ENCODE measurements at places on chromosomes 1 and 21.
A peak's percentile ranks its signal among the peaks of the same experiment; 100 is the strongest.

- DNase-seq = no peak
Observed at GRCh38 chr1:36284517-36284916, 21.7 kb upstream of the SH3D21 start.

DNA sequence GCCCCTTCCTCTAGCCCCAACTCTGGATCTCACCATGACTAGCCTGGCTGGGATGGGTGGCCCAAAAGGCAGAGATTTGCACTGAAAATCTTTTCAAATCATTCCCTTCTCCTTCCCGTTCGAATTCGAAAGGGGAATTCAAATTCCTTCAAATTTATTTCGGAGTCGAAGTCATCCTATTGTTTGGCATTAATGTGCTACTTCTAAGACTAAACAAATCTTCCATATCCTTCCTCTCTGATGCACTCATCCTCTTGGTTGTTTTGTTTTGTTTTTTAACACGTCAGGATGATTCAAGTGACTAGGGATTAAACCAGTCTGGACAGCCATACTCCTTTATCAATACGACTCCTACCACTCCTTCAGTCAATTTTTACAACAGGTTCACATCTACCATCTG lies 95.5 kb upstream of the SGIP1 start:
- no peak for DNase-seq

GRCh38 chr1:1440262-1441001 lies 4.9 kb downstream of the VWA1 start:
- no peak for DNase-seq

DNA sequence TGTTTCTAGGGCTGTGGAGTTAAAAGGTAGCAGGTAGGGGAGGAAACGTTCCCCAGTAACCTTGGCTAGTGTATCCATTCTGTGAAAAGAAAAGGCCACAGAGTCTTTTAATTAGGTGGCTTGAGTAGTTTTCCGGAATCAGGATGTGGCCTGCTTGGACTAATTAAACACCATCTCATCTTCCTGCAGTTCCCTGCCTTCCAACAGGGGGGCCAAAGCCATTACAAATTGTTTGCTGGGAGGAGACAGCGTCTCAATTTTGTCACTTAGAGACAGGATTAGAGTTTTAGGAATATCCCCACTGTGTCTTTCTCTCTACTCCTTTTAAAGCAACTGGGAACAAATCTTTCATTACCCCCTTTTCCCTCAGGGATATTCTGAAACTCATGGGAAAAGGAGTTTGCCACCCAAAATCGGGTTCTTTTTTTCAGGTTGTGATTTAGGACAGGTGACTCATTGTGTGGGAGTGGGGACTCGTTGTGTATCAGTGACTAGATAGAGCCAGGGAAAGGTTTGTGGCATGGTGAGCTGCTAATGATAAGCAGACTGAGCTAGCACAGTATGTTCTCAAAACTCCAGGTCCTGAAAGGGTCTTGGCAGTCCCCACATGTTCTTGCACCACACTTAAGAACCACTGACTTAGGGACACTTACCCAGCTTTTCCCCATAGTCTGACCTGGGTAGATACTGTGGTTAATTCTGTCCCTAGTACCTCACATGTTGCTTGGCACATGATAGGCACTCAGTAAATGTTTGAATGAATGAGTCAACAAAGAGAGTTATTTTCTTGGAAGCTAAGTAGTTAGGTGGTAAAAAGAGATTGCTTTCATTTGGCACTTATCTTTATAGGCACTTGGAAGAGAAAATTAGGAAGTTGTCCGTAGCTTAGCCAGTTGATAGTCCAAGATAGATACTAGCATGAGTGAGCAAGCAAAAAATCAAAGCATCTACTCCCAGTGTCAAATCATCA lies 22.5 kb downstream of the INTS3 start:
- no peak for DNase-seq

DNA sequence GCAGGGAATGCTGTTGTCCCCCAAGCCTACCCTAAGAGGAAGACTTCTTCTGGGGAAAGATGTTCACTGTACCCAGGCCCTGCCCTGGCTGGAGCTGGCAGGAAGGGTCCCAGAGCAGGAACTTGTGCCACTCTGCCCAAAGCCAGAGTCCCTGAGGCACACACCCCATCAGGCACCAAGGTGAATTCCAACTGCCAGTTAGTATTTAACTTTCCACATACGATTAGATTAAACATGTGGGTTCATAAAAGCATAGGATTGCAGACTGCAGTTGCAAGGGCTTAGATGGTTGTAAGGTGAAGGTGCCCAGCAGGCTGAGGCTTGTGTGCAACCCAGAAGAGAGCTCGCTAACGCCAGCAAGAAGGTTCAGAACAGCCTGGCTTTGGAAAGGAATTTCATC lies at the start of gene KCNE2:
Gene KCNE2 (plus strand): TSS at position 274 of the 400 bp plus-strand sequence. CDS start 6,473 bp downstream, outside the sequence.
- no peak for DNase-seq

DNA sequence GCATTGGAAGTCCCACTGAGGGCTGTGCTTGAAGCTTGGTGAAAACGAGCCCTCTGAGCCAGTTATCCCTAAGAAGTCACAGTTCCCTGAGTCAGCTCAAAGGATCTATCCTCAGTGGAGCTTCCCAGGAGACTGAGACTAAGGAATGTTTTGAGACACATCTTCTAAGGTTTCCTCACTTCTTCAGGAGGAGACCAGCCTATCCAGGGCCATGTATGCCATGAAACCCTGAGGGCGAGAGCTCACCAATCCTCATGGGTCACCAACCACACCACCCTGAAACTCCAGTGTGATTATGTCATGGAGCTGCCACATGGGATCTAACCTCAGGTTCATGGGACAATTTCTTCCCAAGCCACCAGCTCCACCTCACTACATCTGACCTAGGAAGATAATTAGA lies 7.6 kb upstream of the TIE1 start:
- DNase-seq = no peak

- DNase-seq = peak; percentile 35
Observed at GRCh38 chr1:114219172-114219868, 65.7 kb upstream of the SYT6 start.

GRCh38 chr1:54615531-54616279 lies 7.6 kb downstream of the FAM151A start:
- DNase-seq = no peak

DNA sequence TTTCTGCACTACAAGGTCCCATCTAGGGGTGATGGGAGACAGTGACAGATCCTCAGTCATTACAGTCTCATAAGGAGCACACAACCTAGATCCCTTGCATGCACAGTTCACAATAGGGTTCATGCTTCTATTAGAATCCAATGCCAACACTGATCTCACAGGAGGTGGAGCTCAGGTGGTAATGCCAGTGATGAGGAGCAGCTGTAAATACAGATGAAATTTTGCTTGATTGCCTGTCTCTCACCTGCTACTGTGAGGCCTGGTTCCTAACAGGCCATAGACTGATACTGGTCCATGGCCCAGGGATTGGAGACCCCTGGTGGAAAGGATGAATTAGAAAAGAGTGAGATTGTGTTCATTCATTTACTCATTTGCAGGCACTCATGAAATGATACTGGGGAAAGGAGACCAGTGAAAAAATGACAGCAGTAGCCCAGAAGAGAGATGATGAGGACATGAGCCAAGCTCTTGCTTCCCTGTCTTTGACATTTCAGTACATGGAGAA lies 251.6 kb upstream of the DUSP10 start:
- no peak for DNase-seq

- no peak for DNase-seq
Observed at GRCh38 chr1:54296666-54297065, 96.7 kb downstream of the MRPL37 start.

GRCh38 chr1:73160759-73161158 lies 878.4 kb upstream of the NEGR1 start:
- DNase-seq = no peak

DNA sequence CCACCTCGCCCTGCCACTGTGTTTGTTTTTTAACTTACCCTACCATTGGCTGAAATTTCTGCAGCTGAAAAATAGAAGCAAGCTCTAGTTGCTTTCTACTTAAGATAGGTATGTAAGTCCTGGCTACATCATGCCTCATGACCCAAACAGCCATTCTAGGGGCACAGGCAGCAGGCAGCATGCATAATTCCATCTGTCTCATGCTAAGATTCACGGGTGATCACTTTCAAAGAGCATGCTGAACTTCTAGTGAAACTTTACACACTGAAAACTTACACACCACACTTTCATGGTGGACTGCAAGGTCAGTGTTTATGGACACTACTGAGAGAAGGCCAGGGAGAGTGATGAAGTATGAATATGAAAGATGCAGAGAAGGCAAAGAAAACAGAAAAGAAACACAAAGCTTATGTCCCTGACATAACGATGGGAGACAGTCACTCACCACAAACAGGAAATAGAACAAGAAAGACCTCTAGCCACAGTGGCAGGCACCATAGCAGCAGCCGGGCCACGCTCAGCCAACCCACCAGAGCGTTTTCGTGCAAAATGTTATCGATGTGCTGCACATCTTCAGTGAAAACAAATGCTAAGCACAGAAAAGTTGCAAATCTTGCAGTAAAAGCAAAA lies 102.3 kb upstream of the TIAM1 start:
- no peak for DNase-seq

- DNase-seq = peak; percentile 10
Observed at GRCh38 chr1:59755069-59755685, 59.6 kb upstream of the HOOK1 start.

GRCh38 chr1:245800901-245801605 lies 646.3 kb downstream of the KIF26B start:
- DNase-seq = no peak

Measured in Ammon's horn (tissue), 1 donor.